GM13976 (cell line): ENCODE measurements at places on chromosomes 2 and 18.
A peak's percentile ranks its signal among the peaks of the same experiment; 100 is the strongest.

GRCh38 chr2:11672407-11672806 is 2.4 kb upstream of the NTSR2 start:
- DNase-seq: no peak

GRCh38 chr18:48923746-48924629 is 26.8 kb downstream of the SMAD7 start:
- peak; percentile 75 for DNase-seq

- DNase-seq: no peak
Observed at GRCh38 chr2:167249197-167249596, 360.9 kb downstream of the XIRP2 start.

DNA sequence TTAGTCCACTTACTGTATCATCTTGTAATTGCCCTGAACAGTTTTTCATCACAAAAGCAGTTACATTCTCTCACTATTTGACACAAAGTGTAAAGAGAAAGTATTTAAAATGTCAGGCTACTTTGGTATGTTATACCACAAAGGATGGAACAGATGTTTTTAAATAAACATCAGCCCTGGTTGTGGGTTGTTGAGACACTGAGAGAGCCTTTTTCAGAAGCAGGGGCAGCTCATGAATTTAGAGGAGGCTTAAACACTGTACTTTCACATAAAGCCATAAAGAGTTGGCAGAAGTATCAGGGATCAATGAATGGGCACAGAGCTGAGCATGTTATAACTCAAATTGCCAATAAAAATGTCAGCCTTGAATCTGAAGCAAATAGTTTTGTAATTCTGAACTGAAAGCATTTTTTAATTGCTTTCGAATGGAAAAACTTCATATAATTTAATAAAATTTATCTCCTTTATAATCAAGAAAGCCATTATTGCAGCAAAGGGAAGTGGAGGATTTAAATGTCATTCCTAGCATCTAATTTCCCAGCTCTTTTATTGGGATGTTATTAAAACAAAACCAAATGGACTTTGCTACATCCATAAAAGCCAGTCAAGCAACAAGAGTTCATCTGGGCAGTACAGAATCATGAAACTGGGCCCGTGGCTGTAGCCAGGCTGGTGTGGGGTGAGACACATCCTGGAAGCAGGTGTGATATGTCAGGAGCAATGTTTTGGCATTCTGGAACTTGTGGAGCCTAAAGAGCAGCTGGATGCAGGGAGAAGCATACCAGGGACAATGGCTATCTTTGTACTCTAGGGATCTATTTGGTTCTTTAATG is 95.1 kb upstream of the NT5C1B start:
- DNase-seq: no peak

DNA sequence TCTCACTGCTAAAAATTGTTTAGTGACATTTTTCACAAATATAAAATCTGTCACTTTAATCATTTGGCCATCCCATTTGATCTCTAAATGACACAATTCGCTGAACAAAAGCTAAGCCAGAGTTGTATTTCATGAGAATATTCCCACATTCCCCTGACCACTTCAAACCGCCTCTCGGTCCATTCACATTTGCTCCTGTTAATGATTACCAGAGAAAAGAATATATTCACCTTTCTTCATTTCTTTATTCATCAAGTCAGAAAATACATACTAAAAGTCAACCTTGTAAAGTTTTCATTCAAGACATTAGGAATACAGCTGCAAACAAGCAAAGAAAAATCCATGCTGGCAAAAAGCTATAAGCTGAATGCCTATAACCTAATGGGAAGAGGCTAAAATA is 225.5 kb downstream of the DOK6 start:
- DNase-seq: no peak

DNA sequence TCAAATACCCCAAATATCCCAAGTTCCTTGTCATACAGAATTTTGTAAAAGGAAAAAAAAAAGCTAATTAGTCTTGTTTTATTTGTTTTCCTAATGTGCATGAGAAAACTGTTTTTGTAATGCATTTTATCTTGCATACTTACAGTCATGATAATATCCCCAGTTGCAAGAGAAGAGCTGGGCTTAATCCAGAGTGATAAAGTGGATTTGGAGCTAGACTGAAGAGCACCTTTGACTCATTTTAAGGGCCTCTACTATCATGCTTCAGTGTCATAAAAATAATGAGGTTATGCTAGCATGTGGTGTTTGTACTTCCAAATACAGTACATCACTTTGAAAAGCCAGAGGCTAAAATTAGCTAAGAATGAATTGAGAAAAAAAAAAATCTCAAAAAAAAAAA is 26.4 kb downstream of the ARHGAP15 start:
- no peak for DNase-seq

- no peak for DNase-seq
Observed at GRCh38 chr2:211228559-211228958, 672.2 kb downstream of the CPS1 start.
